Urinary bladder (tissue), 4 donors: ENCODE measurements at places on chromosomes 4 and X.
A peak's percentile ranks its signal among the peaks of the same experiment; 100 is the strongest.

GRCh38 chr4:173128199-173128890, 40.3 kb upstream of the GALNT7 start:
- DNase-seq: no peak

DNA sequence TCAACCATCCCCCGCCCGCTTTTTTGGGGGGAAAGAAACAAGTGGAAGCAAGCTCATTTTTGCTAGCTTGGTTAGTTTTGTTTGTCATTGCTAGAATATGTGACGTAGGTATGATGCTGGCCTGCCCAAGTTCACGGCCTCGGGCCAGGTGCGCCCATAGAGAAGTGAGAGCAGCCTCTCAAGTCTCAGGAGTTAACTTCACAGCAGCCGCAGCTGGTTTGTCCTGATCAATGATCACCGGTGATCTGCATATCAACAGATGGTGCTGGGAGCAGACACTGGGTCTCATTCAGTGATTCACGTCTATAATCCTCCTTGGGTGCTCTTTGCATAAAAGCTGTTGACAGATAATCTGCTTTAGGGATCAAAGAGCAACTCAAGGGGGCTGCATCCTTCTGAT, 50.1 kb downstream of the ENPP6 start:
- DNase-seq: no peak

DNA sequence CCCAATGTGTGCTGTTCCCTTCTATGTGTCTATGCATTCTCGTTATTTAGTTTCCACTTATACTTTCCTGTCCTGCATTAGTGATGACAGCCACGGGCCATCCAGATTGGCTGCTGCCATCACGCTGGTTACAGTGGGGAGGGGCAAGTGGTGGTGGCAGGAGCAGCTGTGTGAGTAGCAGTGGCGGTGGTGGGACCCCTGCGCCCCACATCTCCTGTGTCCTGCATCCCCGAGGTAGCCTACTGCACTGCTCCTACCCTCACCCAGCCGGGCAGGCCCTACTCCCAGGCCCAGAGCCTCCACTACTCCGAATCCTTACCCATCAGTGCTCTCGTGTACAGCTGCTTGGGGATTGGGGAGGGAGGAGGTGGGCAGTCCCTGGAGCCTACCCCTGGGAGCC, 798.7 kb upstream of the AGA start:
- DNase-seq: no peak

GRCh38 chr4:43547561-43547960, 655.0 kb downstream of the GRXCR1 start:
- DNase-seq: no peak

GRCh38 chr4:2535376-2536192, 863 bp upstream of the FAM193A start:
- peak; percentile 11 for DNase-seq

DNA sequence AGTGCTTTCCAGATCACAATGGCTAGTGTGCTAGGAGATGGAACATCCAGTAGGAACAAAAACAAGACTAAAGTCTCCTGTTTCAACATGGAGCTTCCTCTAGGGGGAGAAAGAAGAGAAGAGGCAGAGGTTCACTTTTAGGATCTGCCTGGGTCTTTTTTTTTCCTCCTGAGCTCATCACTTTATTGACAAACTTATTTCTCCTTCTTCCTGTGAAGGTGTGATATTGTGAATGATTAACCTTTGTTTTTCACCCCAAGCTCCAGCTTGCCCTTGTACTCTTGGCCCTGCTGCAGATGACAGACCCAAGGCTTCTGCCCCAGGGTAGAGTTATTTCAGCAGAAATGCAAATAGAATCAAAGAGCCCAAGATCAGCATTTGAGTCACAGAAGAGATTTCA, 13.5 kb downstream of the PAGE4 start:
- no peak for DNase-seq

- DNase-seq: no peak
These were observed 107.8 kb downstream of the SLC4A4 start for GRCh38 chr4:71446479-71447081.
